SW 1271 (cell line): ENCODE measurements at places on chromosomes 1 and 21.

- no peak for DNase-seq
These were observed 454.6 kb upstream of the PROX1 start for GRCh38 chr1:213533125-213533524.

GRCh38 chr1:229130028-229130668 is 140.8 kb upstream of the RAB4A start:
- DNase-seq: no peak

DNA sequence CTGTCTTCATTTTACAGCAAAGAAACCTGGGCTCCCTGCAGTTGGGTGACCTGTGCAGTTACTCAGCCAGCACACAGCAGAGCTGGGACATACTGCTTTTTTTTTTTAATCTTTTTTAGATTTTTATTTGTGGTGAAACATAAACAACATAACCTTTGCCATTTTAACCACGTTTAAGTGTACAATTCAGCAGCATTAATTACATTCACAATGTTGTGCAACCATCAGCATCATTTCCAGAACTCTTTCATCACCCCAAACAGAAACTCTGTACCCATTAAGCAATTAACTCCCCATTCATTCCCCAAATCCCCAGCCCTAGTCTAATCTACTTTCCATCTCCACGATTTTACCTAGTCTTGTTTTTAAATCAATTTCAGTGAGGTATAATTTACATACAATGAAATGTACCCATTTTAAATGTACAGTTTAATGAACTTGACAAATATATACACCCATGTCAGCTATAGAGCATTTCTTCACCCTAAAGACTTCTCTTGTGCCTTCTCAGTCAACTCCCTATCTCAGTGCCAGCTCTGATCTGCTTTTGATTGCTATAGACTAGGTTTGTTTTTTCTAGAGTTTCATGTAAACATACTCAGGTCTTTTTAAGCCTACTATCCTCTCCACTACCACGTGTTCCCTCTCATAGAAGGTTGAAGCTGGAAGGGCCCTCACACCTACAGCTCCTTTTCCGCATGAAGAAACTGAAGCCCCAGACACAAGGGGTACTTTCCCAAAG is 37.8 kb upstream of the C8B start:
- no peak for DNase-seq

DNA sequence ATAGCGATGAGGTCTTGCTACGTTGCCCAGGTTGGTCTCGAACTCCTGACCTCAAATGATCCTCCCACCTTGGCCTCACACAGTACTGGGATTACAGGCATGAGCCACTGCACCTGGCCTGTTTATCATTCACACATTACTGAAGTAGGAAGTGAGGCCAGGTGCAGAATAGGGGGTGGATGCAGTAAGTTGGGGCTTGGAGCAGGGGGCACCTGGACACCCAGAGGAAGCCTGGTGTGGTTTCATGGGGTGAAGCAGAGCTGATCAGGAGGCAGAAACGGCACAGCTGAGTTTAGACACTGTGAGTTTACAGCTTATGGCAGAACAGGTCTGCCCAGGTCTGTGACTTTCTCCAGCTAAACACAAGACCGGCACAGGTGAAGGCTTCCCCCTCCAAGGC is 4.9 kb downstream of the CDA start:
- DNase-seq: no peak

DNA sequence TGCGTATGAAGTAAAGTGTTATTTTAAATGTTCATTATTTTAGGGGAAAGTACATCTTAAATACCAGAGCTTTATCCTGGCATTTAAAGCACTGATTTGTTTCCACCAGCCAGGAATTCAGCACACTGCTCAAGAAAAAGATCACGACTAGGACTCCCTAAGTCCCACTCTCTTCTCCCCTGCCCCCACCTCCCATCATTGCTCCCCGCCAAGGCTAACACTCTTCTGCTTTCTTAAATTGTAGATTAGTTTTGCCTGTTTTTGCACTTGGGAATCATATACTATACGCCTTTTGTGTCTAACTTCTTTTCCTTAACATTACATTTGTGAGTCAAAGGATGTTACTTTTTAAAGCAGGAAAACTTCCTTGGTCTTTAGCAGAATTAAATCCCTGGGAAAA is 37.5 kb upstream of the C1orf105 start:
- DNase-seq: no peak
